ENCODE measurements at places on chromosomes 2 and 18. TPM values are rescaled to one million over a fixed set of nuclear protein-coding genes. Genes with fewer than 3 reads are reported as not detected.

CREB1 gene
- 54.5 TPM for total RNA-seq

- DNase-seq: no peak
Measured at GRCh38 chr2:199710551-199710950, 140.4 kb downstream of the FTCDNL1 start.

- DNase-seq: no peak
Measured at GRCh38 chr18:59015531-59016152, 124.0 kb upstream of the SEC11C start.

DNA sequence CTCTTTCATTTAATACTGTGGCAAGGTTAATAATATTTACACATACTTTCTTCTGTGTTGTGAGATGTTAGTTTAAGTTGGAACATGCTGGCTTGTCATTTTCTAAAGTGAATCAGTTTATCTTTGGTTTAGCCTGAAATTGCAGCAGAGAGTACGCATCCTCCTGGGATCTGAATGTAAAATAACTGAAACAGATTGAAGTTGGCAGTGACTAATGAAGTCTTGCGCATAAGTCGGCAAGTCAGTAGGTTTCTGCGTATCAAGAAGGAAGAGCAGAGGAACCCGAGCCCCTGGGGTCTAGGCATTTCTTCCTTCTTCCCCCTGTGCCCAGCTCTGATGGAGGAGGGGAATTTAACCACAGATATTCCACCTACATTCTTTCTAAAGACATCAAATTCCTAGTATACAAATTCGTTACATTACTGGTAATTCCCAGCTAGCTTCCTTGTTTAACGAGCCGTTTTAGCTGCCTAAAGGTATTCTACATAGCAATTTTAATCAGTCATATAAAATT lies 392.1 kb upstream of the RAB12 start:
- DNase-seq: no peak

DNA sequence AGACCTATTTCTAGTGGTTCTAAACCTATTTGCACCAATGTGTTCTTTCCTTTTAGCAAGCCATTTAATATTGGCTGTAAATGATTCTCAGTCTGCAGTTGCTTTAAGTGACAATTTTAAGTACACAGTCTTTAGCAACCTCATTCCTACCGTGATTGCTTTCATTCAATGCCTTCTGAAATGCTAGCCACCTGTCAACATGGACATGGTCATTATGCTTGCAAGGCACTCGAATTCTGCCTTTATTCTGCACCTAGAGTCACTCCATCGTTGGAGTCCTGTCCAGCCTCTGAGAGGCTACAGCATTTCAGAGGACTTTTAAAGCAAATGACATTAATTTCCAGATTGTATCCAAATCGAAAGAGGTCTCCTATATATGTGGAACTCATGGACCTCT lies 115.1 kb downstream of the IRS1 start:
- no peak for DNase-seq
